ENCODE measurements at places on chromosomes 3 and 15. TPM values are rescaled to one million over a fixed set of nuclear protein-coding genes. Genes with fewer than 3 reads are reported as not detected.

CHMP2B gene
- total RNA-seq, result 33.2 TPM

DNA sequence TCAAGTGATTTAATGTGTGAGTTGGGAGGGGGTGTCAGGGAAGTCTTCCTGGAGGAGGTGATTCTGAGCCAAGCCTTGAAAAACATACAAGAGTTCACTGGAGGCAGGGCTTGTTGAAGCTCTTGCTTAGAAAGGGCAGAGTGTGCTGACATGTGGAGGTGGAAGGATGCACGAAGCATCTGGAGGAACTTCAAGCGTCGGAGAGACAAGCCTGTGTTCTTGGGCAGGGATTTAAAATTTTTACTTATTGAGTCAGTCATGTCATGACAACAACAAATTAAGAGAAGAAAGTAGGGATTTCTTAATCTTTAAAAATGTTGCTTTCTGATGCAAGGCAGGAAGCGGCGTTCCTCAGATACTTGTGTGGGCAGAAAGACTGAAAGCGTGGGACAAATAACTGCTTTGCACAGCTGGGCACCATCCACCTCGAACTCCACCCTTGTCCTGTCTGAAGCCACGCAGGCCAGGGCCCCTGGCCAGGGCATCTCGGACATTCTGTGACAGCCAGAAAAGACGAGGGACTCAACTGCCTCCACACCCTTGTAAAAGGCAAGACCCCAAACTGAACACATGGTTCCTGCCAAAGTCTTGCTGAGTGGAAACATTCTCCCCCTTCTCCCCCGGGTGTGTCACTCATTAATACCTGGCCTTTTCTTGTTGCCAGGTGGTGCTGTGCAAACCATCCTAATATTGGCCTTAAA lies 6.9 kb upstream of the IL16 start:
- H3K27ac ChIP-seq, result peak overlapping the region; percentile 75
- peak; percentile 89 for DNase-seq
- no peaks in the 10 kb centered on the region for H3K36me3 ChIP-seq
- no peaks in the 10 kb centered on the region for H3K4me1 ChIP-seq

LRTM1 gene
- total RNA-seq, result not detected

LAMB2 gene
- 252 TPM for total RNA-seq

GRCh38 chr3:155809181-155809580 lies 3.1 kb upstream of the C3orf33 start:
- H3K4me3 ChIP-seq, result no peak overlapping the region
- peaks cover 21% of the 10 kb centered on the region for H3K4me1 ChIP-seq
- no peak for DNase-seq
- H3K36me3 ChIP-seq, result no peaks in the 10 kb centered on the region

- H3K4me1 ChIP-seq, result peaks cover 21% of the 10 kb centered on the region
- DNase-seq, result no peak
- no peak overlapping the region for H3K4me3 ChIP-seq
- H3K36me3 ChIP-seq, result no peaks in the 10 kb centered on the region
- no peaks in the 10 kb centered on the region for H3K27me3 ChIP-seq
- no peak overlapping the region for H3K27ac ChIP-seq
Observed at GRCh38 chr15:68636256-68636655, 57.5 kb downstream of the CORO2B start.

CLRN1 gene
- total RNA-seq, result not detected

RHOV gene
- total RNA-seq, result not detected

GOLGA8N gene
- 22.7 TPM for total RNA-seq

CEMIP gene
- total RNA-seq, result not detected

DNA sequence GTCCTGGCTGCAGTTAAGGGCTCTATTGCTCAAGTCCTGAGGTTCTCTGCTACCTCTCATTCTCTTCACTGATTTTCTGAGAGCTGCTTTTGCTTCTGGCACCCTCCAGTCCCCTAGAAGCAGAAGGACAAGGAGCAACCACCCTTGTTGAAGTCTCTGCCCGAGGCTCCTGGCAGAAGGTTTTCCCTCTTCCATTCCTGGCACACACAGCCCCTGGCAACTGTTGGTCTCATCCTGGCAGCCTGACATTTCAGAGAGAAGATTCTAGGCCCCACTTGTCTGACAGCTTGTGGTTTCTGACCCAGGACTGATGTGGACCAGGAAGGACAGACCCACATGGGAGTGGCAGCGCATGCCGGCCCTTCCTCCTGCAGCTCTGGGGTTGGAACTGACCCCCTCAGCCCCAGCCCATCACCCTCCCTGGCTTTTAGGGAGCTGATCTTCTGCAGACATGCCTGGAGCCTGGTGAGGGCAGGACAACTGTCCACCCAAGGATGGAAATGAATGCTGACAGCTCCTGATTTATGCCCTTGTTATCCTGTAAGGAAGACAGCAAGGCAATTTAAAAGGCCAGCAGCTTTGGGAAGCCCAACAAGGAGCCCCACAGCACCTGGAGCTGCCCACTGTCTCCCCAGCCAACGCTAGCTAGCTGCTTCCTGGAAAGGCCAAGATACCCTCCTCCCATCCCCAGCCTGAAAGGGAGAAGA lies 13.0 kb upstream of the NTRK3 start:
- no peaks in the 10 kb centered on the region for H3K36me3 ChIP-seq
- H3K4me3 ChIP-seq, result no peak overlapping the region
- no peaks in the 10 kb centered on the region for H3K27me3 ChIP-seq
- no peak overlapping the region for H3K27ac ChIP-seq
- DNase-seq, result no peak

- H3K36me3 ChIP-seq, result no peaks in the 10 kb centered on the region
- no peak overlapping the region for H3K27ac ChIP-seq
Observed at GRCh38 chr3:114809668-114810413, 337.2 kb downstream of the ZBTB20 start.

SATB1 gene
- total RNA-seq, result 75.3 TPM

DNA sequence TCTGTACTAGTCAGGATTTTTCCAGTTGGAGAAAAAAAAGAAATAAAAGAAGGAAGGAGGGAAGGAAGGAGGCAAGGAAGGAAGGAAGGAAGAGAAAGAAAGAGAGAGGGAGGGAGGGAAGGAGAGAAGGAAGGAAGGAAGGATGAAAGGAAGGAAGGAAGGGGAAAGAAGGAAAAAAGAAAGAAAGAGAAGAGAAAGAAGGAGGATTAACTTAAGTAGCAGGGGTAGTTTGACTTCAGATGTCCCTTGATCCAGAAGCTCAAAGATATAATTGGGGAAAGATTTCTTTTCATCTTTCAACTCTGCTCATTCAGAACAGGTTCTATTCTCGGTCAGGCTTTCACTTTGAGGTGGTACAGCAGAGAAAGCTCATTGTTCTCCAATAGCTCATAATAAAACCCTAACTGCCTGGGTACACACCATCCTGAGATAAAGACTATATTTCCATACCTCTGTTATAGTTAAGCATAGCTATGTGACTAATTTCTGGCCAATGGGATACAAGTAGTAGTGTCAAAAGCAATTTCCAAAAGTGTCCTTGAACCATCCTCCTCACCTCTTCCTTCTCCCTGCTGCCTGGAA lies 23.5 kb upstream of the STT3B start:
- H3K27ac ChIP-seq, result no peak overlapping the region

GRCh38 chr15:68696414-68697363 lies 117.9 kb downstream of the CORO2B start:
- peaks cover 15% of the 10 kb centered on the region for H3K4me1 ChIP-seq
- H3K4me3 ChIP-seq, result no peak overlapping the region
- no peak for DNase-seq
- H3K36me3 ChIP-seq, result no peaks in the 10 kb centered on the region
